ENCODE measurements at places on chromosomes 2 and 18.

DNA sequence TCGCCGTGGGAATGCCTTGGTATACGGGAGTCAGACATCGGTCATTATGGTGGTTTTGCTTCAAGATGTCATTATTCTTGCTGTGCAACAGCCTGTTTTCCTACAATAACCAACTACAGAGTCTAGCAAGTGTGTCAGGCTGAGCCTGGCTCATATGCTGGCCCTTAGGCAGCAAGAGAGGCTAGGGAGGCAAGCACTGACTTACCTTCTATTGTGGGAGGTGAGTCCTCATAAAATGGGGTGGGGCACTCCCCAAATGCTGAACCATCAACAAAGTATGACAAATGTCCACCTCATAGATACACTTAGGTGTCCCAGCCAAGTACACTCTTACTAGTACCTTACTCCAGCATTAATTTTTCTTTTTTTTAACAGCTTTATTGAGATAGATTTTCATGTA lies 77.0 kb upstream of the ATL2 start:
- no peak for DNase-seq

- DNase-seq = no peak
Observed at GRCh38 chr2:217839073-217839749, 163.6 kb downstream of the TNS1 start.

GRCh38 chr18:78643981-78644380 lies 335.6 kb upstream of the SALL3 start:
- DNase-seq = no peak

- no peak for DNase-seq
Observed at GRCh38 chr2:3115301-3116042, 262.1 kb downstream of the EIPR1 start.

DNA sequence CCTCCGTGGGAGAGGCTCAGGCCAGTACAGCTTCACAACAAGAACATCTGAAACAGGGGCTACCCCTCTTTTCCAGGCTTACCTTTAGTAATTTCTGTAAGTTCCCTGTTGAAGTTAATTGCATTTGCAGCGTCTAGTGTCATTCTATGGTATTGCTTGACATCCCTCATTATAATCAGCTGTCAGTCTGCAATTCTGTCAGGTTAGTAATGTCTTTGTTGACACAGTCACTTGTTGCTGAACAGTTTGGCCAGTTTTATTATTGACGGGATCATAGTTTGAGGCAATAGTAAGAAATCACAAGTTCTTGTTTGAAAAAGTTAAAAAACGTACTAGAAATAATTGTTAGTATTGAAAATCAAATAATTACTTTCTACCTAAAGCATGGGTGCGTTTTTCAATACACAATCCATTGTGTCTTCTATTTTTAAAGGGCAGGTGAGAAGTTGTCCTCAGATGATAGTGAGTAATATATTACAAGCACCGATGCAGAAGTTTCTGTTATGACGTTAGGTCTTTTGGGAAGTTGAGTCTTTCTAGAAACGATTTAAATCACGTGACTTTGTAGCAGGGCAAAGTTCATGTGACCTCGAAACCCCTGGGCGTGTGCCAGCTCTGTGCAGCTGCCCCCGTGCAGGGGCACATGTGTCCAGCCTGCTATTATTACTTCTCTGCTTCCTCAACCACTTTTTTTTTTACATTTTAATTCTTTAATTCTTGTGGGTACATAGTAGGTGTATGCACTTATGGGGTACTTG lies 49.5 kb upstream of the MBP start:
- no peak for DNase-seq

Measured in NCI-H1694 (cell line).